ENCODE measurements at places on chromosomes 2 and 18.
A peak's percentile ranks its signal among the peaks of the same experiment; 100 is the strongest.

DNA sequence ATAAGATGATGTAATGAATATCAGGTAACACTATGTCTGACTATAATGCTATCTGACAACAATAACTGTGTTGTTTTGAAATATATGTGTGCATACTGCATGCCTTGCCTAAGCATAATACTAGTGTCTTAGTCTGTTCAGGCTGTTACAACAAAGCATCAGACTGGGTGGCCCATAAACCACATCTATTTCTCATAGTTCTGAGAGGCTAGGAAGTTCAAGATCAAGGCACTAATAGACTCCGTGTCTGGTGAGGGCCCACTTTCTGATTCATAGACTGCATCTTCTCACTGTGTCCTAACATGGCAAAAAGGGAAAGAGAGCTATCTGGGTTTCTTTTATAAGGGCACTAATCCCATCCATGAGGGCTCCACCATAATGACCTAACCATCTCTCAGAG lies 80.1 kb downstream of the SUCLG1 start:
- DNase-seq, result no peak

DNA sequence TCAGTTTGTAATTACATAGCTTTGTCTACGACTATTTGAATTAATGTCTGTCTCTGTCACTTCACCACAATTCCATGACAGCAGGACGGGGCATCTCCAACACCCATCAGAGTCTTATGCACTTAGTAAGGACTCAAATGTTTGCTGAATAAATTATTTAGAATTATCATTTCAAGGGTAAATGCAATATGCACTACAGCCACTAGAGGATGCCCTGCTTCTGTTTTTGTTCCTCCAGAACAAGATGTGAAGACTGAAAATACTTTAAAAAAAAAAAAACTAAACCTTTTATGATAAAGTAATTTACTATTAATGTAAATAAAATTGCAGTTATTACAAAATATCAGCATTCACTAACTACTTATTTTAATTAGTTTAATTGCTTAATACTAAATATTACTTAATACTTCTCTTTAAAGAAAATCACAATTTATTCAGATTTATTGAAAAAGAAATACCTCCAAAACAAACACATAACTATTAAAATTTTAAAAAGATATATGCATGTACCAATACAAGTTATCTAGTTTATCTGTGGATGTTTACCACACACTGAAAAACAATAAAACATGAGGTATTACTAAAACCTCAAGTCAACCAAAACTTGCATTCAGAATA lies 3.2 kb downstream of the PIGN start:
- DNase-seq, result peak; percentile 3

DNA sequence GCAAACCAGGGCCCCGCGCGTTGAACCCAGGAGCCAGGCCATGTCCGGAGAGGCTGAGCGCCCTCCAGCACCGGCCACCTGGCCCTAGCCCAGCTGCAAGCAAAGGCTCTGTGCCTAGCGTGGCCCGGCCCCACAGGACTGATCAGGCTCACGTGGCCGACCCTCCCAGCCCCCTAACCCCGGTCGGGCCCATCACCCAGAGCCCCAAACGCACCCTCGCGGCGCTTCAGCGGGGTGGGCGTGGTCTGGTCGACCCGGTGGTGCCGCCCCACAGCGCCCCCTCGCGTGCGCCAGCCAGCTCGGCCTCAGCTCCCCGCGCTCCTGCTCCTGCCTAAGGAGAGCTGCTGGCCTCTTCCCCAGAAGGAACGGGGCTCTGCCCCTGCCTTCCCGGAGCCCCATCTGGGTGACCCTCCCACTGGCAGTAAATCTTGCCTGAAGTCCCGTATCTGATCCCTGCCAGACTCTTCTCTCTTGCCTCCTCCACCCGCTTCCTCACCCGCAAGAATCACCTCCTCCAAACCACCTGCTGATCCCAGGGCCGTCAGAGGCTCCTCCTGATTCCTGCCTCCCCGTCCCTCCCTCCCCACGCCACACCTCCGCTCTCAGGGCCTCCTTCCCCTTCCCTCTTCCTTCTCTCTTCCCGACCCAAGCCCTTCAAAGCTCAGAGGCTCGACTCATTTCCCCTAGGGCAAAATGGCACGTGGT lies 12.3 kb upstream of the TEX51 start:
- DNase-seq, result no peak

DNA sequence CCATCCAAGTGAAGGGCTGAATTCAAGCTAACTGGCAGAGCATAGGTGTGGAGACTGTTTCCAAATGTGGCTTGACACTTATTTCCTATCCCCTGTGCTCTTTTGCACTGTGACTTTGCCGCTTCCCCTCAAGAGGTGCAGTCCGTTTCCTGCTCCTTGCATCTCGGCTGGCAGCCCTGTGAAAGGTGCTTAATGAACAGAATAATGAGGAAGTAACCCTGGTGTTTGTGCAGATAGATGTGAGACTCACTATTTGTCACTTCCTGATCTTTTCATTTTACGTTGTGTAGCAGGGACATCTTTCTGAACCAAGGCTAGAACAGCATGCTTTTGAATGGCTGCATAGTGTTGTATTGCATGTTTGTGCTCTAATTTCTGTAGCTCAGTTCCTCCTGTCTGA lies 60.8 kb downstream of the CEP192 start:
- DNase-seq, result no peak

DNA sequence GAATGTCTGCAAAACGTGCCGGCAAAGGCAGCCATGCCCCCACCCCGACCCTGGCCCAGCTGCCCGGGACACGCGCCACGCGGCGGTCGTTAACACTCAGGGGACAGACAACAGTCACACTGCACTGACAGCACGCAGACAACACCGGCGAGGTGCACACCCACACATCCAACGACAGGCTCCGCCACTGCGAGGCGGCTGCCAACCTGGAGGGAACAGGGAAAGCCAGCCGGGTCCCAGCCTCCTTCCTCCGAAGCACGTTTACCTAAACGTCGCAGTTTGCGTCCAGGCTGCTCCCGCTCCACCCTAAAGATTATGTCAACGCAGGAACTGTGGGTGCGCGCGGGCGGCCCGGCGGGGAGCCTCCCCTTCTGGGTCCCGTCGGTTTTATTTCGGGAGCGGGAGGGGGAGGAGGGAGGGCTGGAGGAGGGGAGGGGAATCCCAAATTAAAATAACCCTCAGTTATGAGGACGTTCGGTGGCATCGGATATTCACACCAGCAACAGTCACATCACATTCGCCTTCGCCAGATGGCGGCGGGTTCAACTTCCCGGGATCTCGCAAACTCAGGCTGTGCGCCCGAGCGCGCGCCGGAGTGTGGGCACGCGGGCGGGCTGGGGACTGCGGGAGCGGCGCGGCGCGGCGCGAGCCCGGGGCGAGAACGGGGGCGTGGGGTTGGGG lies 644 bp downstream of the PTGR3 start:
- DNase-seq, result peak; percentile 30

GRCh38 chr2:142873831-142874287 lies 3.6 kb upstream of the KYNU start:
- DNase-seq, result no peak

DNA sequence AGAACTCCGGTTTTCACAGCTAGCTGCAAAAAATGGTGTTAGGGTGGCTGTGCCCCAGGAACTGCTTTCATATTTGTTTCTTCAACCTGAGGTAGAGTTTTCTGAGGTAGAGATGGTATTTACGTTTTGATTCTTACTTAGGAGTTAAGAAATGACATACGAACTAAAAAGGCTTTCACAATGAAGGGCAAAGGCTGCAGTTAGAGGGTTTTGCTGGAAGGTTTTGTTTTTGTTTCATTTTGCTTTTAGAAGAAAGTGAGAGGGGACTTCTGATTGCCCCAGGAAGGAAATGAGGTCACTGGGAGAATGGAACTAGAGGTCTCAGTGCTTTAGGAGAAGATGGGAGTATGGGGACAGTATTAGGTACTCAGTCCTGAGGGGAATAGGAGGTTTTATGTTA lies 15.5 kb downstream of the CDCA7 start:
- DNase-seq, result no peak

GRCh38 chr2:28423856-28424605 lies 31.4 kb downstream of the FOSL2 start:
- peak; percentile 58 for DNase-seq

GRCh38 chr18:25047983-25048382 lies 304.0 kb downstream of the ZNF521 start:
- DNase-seq, result no peak

DNA sequence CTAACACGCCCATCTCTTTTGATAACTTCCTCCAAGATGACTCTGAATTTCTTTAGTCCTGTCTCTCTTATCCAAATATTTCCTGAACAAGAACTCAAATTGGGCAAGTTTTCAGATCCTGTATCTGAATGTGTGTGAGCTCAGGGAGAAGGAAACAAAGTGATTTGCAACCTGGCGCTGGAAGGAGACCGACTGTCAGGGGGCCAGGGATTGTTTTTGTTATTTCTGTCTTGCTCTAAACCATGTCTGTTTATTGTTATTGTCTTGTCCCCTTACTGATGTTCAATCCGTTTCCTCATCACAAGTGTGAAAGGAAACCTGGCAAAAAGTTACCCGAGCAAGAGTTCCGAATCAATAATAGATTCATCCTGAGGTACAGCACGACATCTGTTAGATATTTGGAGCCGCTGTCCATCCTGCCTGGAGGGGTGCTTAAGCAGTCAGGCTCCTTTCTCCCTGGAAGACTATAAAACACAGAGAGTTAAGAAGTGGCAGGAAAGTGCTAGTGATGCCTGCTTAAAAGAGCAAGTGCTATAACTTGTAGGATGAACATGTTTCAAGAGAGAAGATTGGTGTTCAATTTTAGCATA lies 132.5 kb upstream of the OSR1 start:
- DNase-seq, result no peak
